ENCODE measurements at places on chromosomes 2 and 18. TPM values are rescaled to one million over a fixed set of nuclear protein-coding genes. Genes with fewer than 3 reads are reported as not detected.

Gene RBKS
- 6.7 TPM for total RNA-seq

DNA sequence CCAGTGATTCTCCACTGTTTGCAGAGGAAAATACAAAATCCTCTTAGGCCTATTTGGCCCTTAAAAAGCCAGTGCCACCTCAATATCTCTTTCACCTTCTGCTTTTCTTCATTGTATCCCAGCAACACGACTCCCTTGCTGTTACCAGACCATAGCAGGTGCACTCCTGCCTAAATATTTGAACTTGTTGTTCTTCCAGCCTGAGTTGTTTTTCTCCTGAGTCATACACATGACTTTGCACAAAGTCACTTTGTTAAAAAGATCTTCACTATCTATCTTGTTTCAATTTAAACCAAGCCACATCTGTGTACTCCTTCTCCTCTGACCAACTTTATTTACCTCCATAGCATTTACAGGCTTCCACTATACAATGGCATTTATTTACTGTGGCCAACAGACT is 103.6 kb downstream of the LRRTM4 start:
- DNase-seq = no peak

DNA sequence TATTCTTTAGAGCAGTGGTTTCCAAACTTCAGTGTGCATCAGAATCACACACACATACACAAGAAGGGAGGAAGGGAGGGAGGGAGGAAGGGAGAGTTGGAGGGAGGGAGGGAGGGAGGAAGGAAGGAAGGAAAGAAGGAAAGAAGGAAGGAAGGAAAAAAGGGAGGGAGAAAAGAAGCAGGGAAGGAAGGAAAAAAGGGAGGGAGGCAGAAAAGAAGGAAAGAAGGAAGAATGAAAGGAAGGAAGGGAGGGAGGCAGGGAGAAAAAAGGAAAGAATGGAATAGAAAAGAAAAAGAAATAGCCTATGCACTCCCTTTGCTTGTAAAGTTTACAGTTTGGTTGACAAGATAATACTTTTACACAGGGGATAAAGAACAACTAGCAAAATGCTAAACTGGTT is 96.3 kb upstream of the BCL11A start:
- no peak for DNase-seq

Gene FRZB
- 0.15 TPM for total RNA-seq

Gene GKN1
- not detected for total RNA-seq

- DNase-seq = no peak
Measured at GRCh38 chr2:230434677-230435324, 18.8 kb downstream of the SP100 start.

Gene ARHGEF33
- not detected for total RNA-seq

- DNase-seq = no peak
Measured at GRCh38 chr2:40737180-40737579, 285.3 kb upstream of the SLC8A1 start.

- DNase-seq = no peak
Measured at GRCh38 chr18:75779450-75779849, 351.9 kb upstream of the SMIM21 start.

Gene ZNF514
- total RNA-seq = 11.8 TPM

Gene FBLN7
- 11.9 TPM for total RNA-seq

DNA sequence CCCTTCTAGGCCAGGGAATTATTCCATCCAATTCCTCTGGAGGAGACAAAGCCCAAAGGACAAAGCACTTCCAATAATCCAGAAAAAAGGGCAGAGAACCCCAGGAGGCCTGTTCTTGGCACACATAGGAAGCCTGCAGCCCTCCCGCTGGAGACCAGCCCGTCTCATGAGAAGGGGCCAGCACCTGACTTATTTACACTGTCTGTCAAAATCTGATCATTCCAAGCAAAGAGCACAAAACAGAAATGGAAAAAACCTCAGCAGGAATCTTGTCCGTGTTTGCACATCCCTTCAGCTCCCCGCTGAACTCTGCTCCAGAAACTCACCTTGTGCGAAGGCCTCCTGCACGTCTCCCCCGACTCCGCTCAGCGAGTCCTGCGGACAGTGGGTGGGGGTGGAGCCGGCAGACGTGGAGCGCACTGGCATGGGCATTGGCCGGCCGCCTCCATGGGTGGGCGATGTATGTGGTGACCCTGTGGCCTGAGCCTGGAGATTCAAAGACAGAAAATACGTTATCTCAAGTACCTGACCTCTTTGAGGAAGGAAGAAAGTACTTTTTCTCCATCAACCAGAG is 46.2 kb upstream of the DNMT3A start:
- DNase-seq = no peak

- no peak for DNase-seq
Measured at GRCh38 chr2:104416339-104417000, 437.4 kb upstream of the POU3F3 start.

- DNase-seq = no peak
Measured at GRCh38 chr2:127407091-127407490, 11.1 kb upstream of the PROC start.

DNA sequence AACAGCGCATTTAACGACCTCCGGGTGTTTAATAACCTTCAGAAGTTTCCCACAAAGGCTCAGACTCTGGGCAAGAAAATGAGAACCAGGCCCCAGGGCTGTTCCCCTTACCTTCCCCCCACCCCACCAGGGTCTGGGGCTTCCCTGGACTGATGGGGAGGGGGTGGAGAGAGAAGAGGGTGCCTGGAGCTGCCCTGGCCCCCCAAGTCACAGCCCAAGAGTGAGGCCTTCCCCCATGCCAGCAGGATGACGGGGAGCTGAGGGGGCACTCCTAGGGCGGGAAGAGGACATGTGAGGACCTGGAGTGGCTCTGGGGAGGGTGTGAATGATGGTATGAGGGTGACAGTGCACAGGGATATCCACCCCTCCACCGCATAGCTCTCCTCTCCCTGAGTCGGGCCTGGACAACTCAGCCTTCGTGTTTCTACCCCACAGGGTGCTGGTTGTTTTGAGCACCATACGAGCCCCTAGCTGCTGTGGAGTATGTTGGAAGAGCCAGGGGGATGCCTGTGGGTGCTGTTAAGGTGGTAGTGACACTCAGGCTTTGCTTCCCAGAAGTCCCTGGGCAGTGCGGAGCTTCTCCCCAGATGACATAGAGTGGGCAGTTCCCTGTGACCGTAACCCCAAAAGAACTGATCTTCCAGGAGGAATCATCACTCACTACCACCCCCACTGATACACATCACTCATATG is 3.9 kb downstream of the PKDCC start:
- DNase-seq = no peak

GRCh38 chr2:7010391-7011054 is 93.3 kb downstream of the RNF144A start:
- no peak for DNase-seq

- no peak for DNase-seq
Measured at GRCh38 chr2:38509314-38509946, 93.3 kb downstream of the HNRNPLL start.

Gene PLEK
- total RNA-seq = 5.1 TPM

GRCh38 chr2:197869501-197870111 is 65.2 kb downstream of the PLCL1 start:
- peak; percentile 47 for DNase-seq

Gene NOSTRIN
- 0.38 TPM for total RNA-seq

GRCh38 chr2:168118733-168119514 is 128.5 kb downstream of the STK39 start:
- no peak for DNase-seq

DNA sequence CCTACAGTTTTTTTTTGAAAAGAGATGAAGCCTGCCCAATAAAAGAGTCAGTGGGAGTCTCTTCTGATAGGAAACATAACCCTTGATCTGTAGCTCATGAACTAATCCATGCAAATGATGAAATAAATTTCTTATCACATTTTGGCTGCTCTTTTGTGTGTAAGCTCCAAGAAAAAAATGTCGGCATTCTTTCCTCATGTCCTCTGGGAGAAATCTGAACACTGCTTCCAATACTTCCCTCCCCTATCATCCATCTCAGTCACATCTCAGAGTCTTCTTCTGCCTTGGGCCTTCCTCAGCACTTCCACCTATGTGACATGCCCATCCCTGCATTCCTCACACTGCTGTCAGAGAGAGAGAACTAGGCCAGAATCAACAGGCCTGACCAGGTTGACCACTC is 395.7 kb upstream of the ST6GAL2 start:
- no peak for DNase-seq

DNA sequence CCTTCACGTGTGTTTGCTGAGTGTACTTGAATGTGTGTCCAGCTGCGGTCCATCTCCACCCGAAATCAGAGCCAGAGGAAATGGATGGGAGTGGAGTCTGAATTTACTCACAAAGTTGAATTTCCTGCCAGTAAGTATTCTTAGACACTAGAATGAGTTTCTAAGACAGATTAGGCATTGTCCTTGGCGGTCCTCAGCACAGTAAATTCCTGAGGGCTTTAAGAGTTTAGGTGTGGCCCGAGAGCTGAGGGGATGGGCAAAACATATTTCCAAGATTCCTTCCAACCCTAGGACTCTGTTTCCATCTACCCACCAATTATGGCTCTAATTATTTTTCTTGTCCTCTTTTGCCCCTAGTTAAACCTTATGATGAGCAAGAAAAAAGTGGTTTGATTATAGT is 90.3 kb upstream of the PHLPP1 start:
- DNase-seq = no peak

GRCh38 chr2:208466920-208467298 is 60.3 kb downstream of the PTH2R start:
- DNase-seq = no peak

DNA sequence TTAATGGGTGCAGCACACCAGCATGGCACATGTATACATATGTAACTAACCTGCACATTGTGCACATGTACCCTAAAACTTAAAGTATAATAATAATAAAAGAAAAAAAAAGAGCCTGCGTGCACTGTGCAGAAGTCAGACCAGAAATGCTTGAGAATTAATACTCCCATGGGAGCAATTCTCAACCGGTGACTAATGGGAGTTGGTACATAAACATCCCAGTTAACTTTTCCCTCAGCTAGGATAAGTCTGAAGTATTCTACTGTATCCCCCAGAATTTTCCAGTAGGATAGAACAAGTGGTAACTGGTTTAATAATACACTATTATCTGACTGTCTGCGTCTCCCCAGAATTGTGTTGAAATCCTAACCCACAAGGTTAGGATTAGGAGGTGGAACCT is 113.6 kb upstream of the COL5A2 start:
- no peak for DNase-seq

Measured in T-cell (primary cell).